NCI-H1417 (cell line): ENCODE measurements at places on chromosomes 5 and 9.

DNA sequence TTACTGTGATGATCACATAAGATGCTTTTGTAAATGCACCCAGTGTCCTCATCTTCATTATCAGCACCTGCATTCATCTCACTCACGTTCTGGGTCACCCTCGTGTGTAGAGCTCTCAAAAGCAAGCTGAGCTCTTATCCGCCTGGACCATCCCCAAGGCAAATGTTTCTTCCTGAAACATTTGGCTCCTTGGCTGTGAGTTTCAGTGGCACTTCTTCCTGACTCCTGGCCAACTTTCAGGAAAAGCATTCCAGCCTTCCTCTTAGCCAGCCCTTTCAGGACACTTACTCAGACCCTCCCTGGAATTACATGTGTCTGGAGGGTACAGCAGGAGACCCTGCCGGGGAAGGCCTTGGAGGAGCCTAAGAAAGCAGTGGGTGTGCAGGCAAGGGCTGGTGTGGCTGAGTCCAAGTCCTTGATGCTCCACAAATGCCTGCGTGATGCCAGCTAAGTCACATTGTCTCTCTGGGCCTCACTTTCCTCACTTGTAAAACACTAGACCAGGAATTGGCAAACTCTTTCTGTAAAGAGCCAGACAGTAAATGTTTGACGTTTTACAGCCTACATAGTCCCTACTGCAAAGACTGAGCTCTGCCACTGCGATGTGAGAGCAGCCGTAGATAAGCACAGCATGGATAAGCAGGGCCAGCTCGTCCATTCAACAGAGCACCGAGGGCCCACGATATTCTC is 72.1 kb downstream of the PDE6A start:
- no peak for DNase-seq

DNA sequence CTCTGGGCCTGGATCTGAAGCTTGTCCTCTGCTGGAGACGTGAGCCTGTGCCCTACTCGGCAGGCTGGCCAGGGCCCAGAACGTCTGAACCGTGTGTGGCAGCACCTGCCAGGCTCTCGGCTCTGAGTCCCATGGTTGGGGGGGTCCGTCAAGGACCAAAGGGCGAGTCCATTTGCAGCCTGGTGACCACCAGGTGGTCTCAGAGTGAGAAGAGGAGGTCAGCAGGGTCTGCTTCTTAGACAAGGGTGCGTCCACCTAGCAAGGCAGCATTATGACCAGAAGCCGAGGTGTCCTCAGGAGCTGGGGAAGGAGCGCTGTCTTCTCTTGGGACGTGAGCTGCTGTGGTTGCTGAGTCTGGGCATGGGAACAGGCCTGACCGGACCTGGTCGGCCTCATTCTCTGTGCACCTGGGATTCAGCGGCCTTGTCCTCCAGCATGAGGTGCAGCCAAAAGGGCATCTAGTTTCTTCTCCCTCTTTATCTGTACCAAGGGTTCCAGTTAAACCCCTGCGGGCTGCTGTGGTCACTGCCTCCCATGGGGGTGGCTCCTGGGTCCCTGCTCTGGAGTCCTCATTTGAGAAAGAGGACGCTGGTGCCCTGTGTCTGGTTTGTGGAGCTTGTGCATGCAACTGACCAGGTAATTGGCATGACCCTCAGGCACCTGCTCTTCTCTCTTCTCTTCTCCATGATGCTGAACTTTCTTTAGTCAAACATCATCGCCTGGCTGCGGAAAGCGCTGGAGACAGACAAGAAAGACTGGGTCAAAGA is 14.4 kb downstream of the EXOC3 start:
- no peak for DNase-seq

- DNase-seq: peak; percentile 79
Measured at GRCh38 chr5:14502294-14502690, 79.3 kb upstream of the OTULINL start.

DNA sequence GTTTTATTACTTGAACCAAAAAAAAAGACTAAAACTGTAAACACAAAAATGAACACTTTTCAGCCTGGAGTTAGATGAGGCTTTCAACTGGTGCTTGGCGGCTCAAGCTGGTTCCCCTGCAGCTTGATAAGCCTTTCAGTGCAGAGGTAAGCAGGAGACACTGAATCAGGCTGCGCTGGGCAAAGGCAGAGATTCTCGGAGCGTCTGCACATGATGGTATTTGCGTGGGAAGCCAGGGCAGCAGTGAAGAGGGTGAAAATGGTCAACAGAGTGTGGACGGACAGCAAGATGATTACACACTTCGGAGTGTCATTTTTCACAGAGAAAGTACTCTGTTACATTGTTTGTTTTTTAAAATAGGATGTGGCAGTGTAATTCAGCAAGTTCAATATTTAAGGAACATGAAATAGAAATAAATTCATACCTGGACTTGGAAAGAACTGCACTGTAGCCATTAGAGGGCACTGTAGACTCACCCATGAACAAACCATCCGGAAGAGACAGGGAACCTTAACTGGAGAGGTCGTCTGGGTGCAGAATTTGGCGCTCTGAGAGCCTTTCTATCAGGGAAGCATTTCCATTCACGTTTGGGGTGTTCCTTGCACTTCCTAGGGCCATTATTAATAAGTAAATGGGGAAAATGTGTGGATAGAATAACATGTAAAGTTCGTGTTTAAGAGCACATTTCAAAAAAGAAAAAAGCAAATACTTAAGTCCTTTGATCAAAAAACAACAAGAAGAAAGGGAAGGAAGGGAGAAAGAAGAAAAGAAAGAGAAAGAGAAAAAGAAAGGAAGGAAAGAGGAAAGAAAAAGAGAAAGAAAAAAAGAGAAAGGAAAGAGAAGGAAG is 69.8 kb downstream of the ICE1 start:
- DNase-seq: peak; percentile 61

DNA sequence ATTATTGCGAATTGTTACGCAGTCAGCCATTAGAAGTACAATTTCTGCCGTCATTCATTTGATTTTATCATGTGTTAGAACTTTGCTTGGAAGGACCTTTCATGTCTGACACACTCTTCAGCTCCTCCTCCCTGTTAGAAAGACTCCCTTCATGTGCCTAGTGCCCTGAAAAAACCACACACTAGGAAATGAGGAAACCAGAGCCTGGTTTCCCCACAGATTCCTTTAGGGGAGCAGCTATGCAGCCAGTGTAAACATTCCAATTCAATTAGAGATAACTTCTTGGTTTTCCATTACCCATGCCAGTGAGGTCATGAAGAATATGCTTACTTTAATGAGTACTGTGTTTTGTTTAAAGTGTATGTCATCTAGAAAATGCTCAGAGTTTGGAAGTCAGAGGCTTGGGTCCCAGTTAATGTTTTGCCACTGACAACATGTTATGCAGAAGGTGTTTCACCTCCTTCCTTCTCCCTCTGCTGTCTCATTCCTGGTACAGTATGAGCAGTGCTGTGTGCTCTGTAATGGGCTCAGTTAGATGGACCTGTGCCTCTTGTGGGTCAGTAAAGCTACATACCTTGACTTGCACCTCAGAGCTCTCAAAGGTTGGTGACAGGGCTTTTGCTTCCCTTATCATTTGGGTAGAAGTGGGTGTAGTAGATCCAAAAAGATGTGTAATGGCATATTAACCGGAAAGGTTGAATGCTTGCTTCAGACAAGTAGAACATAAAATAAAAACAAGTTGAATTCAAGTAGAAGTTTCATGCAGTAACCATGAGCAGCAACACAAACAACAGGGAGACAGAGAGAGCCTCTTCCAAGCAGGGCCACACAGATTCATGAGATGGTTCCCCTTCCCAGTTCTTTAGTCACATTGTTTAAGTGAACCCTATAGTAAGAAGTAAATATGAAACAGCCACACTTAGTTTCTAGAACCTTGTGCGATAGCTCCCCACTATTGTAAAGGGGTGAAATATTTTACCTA is 52.6 kb upstream of the TNFAIP8 start:
- DNase-seq: no peak
